Stimulated activated CD4-positive, alpha-beta T cell treated with anti-CD3 and anti-CD28 coated beads, Interleukin-1b, Interleukin-23, amount 100 ng/mL, for 4 hours (primary cell): ENCODE measurements at places on chromosomes 3 and 15.

DNA sequence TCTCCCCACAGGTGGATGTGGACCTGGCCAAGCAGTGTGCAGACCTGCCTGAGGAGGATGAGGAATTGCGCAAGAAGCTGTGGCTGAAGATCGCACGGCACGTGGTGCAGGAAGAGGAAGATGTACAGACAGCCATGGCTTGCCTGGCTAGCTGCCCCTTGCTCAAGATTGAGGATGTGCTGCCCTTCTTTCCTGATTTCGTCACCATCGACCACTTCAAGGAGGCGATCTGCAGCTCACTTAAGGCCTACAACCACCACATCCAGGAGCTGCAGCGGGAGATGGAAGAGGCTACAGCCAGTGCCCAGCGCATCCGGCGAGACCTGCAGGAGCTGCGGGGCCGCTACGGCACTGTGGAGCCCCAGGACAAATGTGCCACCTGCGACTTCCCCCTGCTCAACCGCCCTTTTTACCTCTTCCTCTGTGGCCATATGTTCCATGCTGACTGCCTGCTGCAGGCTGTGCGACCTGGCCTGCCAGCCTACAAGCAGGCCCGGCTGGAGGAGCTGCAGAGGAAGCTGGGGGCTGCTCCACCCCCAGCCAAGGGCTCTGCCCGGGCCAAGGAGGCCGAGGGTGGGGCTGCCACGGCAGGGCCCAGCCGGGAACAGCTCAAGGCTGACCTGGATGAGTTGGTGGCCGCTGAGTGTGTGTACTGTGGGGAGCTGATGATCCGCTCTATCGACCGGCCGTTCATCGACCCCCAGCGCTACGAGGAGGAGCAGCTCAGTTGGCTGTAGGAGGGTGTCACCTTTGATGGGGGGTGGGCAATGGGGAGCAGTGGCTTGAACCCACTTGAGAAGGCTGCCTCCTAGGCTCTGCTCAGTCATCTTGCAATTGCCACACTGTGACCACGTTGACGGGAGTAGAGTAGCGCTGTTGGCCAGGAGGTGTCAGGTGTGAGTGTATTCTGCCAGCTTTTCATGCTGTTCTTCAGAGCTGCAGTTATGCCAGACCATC is 8.6 kb downstream of the VPS18 start:
- no peak for DNase-seq

GRCh38 chr3:136925425-136926190 is 32.2 kb upstream of the IL20RB start:
- no peak for DNase-seq

DNA sequence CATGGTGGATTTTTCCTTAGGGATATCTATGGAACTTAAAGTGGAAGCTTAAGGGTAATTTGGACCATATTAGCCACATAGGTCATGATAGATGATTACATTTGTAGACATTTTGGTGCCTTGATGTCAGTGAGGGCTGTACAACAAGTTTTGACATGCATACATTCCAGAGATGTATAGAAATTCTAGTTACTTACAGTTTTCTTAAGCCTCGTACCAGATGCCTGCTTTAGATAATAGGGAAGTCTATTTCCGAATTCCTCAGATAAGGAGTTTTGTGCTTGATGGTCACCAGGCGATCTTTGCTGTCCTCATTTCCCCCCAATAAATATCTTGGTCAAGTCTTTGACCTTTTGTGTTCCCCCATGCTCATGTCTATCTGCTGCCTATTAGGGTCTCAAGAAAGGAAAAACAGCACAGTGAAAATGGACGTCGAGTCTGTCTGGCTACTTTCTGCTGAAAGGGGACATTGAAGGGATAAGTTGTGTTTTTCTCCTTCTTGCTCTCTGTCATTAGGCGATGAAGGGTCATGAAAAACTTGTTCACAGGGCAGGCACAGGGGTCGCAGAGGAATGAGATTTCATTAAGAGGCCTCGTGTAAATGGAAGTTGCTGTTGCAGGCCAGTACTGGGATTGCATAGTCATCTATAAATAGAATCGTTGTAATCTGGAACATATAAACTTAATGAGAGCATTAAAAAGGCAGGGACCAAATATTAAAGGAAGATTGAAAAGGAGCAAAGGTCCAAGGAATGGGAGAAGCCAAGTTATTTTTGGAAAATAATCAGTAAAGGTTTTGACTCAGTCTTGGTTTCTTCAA is 20.0 kb upstream of the SENP7 start:
- DNase-seq: no peak

GRCh38 chr3:20403986-20404740 is 218.2 kb upstream of the SGO1 start:
- no peak for DNase-seq

DNA sequence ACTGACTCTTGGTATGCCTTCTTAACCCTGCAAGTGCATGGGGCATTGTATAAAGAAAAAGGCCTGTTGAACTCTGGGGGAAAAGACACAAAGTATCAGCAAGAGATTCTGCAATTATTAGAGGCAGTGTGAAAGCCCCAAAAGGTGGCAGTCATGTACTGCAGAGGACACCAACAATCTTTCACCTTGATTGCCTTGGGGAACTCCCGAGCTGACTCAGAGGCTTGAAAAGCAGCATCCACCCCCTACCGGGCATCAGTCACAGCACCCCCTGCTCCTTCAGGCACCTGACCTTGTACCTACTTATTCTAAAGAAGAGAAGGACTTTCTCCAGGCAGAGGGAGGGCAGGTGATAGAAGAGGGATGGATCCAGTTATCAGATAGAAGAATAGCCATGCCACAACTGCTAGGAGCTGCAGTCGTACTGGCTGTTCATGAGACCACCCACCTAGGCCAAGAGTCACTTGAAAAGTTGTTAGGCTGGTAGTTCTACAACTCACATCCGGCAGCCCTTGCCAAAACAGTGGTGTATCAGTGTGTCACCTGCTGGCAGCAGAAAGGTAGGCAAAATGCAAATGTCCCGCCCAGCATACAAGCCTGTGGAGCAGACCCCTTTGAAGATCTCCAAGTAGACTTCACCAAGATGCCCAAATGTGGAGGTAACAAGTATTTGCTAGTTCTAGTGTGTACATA is 241.6 kb upstream of the CNTN6 start:
- no peak for DNase-seq

GRCh38 chr3:171375666-171376595 is 84.3 kb downstream of the TNIK start:
- DNase-seq: no peak

- no peak for DNase-seq
Observed at GRCh38 chr3:73465926-73466325, 158.8 kb downstream of the PDZRN3 start.

- DNase-seq: no peak
Observed at GRCh38 chr15:70834999-70835398, 19.0 kb downstream of the LARP6 start.

DNA sequence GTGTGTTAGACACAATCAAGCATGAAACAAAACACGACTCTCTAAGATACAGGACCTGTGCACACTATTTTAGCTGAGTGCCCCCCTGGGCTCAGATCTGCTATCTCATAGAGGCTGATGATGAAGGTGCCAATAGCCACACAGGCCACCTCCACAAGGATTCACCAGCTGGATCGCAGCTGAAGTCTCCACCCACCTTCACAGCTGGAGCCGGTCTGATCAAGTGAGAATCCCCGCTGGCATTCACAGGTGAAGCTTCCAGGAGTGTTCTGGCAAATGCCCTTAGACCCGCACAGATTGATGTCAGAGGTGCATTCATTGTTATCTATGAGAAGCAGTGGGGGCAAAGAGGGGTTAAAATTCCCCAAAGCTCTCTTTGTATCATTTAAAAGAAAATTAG is 90.1 kb downstream of the DUT start:
- DNase-seq: no peak

DNA sequence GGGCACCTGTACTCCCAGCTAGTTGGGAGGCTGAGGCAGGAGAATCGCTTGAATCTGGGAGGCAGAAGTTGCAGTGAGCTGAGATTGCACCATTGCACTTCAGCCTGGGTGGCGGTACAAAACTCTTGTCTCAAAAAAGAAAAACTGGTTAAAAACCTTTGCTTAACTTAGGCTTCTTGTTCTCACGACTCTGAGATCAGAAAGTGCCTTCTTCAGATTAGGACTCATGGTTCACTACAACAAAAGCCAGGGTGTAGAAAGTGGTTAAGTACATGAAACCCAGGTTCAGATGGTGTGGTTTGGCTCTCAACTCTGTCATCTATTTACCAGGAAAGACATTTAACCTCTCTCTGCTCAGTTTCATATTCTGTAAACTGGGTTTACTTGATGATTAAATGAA is 168.4 kb downstream of the TUSC7 start:
- DNase-seq: no peak

GRCh38 chr3:76353683-76354082 is 568.3 kb upstream of the ZNF717 start:
- no peak for DNase-seq

- no peak for DNase-seq
Observed at GRCh38 chr3:21484828-21485144, 266.2 kb downstream of the ZNF385D start.

DNA sequence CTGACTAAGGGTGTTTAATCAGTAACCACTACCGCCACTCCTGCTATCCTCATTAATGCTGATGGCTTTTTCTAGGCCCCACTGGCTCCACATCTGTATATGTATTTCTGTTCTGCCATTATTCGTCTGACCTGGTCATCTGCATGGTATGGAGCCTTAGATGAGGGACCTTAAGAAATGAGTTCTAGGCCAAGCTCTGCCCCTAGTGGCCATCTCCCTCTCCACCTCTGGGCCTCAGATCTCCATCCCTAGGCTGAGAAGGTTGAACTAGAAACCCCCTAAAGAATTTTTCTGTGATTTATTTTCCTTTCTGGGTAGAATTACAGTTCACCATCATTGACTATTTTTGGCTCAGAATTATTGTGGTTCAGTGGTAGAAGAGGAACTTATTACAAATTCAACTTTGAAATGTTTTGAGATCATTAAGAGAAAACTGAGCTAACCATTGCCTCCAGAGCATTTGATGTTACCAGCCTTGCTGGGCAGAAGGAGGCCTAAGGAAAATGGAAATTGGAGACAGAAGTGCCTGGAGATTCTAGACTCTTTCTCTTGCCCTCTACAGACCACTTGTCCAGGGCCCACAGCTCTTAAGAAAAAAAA is 325.2 kb upstream of the NR2E3 start:
- no peak for DNase-seq

DNA sequence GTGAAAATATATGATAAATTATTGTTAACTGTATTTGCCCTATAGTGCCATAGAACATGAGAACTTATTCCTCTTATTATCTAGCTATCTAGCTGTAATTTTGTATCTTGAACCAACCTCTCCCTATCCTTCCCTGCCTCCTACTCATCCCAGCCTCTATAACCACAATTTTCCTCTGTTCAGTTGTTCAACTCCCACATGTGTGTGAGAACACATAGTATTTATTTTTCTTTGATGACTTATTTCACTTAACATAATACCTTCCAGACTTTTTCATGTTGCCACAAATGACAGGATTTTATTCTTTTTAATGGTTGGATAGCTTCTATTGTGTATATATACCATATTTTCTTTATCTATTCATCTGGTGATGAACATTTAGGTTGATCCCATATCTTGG is 85.4 kb upstream of the SUCLG2 start:
- no peak for DNase-seq

DNA sequence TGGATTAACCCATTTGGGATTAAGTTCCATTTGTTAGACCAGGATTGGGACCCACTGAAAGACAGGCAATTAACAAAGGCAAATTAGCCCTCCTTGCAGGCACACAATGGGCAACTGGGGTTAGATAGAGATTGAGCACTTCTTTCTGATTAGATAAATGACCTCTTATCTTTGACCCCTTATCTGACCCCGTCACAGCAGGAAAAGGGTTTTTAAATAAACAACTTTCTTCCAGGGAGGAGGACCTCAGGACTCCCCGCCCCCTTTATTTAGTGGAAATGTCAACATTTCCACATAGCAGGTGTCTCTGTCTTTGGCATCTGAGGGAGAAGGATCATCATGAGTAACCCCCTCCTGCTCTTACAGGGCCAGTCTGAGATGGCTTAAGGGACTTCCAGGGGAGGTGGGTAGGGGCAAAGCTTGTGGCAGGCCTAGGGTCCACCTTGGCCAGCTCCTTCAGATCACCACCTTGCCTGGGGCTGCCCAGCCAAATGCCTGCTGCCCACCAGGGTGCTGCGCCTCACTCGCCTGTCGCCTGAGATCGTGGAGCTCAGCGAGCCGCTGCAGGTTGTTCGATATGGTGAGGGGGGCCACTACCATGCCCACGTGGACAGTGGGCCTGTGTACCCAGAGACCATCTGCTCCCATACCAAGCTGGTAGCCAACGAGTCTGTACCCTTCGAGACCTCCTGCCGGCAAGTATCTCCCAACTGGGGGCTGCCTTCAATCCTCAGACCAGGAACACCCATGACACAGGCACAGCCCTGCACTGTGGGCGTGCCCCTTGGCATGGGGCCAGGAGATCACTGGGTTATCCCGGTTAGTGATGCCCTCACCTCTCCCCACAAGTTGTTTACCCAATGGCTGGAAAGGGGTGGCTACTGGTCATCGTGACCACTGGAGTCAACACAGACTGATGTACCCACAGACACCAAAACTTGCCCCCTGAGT is 2.6 kb upstream of the WDR6 start:
- DNase-seq: no peak

DNA sequence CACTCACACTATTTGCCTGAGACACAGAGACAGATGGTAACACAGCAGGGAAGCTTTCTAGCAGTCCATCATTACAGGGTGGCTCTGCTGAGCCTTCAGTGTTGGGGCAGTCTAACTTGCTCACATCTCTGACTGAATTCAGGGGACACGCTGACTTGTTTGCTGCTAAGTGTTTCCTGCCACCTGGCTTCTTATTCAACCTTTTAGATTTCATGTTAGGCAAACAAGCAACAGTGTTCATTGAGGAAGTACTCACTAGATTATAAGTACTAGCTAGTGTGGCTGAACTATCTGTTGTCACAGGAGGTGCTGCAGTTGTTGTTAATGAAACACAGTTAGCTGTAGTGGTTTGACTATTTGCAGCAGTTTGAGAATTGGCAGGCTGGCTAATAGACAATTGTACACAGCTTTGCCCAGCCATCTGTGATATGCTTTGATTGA is 37.3 kb downstream of the USF3 start:
- no peak for DNase-seq

GRCh38 chr3:20141316-20141715 is 44.7 kb downstream of the SGO1 start:
- DNase-seq: no peak

DNA sequence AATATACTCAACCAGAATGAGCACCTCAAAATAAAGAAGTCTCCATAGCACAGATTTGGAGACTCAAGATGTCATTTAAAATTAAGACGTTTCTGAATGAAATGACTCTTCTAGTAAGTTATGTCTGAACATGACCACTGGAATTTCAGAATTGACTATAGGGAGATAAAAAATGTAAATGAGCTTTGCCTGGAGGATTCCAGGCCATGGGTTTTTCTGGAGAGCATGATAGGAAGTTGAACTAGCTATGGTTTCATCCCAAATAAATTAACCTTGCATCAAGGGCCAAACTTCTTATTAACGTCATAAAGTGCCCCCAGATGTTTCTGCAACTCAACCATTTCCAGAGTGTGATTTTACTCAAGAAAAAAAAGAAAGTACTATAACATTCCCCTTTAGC is 222.6 kb upstream of the NR2F2 start:
- no peak for DNase-seq

DNA sequence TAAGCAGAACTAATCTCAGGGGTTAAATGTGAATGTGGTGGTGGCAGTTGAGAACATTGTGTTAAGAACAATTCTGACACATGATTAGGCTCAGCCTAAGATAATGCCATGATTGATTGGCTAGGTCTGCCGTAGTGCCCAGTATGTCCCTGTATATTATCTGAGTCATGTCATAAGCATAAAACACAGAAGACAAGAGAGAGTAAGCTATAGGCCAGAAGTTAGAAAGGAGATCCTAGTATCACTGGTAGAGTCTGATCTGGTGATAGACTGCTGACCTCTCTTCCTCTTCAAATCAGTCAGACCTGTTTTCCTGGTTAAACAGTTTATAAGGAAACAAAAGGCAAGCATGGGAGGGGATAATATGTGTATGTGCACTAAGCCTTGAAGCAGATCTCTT is 30.1 kb upstream of the ATP8B4 start:
- DNase-seq: no peak
